ENCODE measurements at places on chromosomes 6 and 20. TPM values are rescaled to one million over a fixed set of nuclear protein-coding genes. Genes with fewer than 3 reads are reported as not detected.

DNA sequence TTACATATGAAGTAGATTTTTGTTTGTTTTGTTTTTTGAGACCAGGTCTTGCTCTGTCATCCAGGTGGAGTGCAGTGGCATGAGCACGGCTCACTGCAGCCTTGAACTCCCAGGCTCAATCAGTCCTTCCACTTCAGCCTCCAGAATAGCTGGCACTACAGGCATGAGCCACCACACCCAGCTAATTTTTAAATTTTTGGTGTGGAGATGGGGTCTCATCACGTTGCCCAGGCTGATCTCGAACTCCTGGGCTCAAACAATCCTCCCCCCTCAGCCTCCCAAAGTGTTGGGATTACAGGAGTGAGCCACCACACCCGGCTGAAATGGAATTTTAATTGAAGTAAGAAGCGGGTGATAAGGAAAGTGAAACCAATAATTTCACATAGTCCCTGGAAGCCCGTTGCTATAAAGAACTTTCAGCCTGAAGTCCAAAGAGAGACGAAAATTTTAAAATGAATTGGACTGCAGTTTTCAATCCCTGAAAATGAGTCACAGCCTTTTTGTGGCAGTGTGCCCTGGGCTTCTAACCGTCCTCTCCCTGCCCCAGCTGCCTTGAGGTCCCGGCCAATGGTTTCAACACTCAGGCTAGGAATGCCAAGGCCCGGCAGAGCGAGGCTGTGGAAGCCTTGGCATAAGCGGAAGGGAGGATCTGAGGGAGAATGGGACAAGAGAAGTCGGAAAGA, 757 bp downstream of the RAET1E start:
- H3K27ac ChIP-seq, result no peak overlapping the region
- H3K4me1 ChIP-seq, result peaks cover 20% of the 10 kb centered on the region
- DNase-seq, result no peak
- H3K27me3 ChIP-seq, result no peaks in the 10 kb centered on the region

DNA sequence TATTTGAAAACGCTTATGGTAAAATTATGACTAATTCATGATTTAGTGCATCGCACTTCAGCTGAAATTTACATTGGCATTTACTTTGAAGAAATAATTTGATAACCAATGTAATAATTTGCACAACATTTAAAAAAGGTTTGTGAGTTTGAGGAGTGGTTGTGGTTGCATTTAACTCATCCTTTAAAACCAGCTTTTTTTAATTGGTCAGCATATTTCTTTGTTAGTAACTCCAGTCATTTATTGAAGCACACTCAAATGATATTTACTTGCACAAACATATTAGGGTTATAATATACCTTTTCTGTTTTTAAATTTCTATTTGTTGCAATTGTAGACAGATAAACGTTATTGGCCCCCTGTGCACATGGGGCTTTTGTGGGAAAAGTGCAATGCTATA, 78.1 kb upstream of the AHI1 start:
- no peaks in the 10 kb centered on the region for H3K27me3 ChIP-seq
- no peaks in the 10 kb centered on the region for H3K4me1 ChIP-seq
- H3K36me3 ChIP-seq, result no peaks in the 10 kb centered on the region
- no peak overlapping the region for H3K27ac ChIP-seq

DNA sequence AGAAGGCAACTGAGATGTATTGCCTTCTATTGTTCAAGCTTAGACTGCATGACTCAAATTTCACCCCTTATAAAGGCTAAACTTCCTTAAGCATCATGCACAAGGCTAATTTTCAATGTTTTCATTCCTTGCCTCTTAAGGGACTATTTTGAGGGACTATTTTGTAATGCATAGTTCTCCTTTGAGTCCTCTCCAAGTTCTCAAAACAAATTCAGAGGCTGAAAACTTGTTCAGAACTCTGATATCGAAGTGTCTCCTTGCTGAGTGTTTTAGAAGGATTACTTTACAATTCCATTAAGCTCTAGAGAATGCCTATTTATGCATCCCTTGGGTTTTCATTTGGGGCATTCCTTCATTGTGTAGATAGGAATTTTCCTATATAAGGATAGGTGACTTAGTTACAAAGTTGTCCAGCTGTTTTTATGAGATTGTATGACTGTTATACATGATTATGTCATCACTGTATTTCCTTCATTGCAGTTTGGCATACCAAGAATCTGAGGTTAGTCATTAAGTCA, 41.7 kb downstream of the COL19A1 start:
- no peak overlapping the region for H3K27ac ChIP-seq
- no peaks in the 10 kb centered on the region for H3K4me1 ChIP-seq
- no peak for DNase-seq
- H3K27me3 ChIP-seq, result no peaks in the 10 kb centered on the region
- H3K4me3 ChIP-seq, result no peak overlapping the region
- H3K36me3 ChIP-seq, result no peaks in the 10 kb centered on the region

HFE gene
- 0.08 TPM for total RNA-seq

OR5V1 gene
- not detected for total RNA-seq

DNA sequence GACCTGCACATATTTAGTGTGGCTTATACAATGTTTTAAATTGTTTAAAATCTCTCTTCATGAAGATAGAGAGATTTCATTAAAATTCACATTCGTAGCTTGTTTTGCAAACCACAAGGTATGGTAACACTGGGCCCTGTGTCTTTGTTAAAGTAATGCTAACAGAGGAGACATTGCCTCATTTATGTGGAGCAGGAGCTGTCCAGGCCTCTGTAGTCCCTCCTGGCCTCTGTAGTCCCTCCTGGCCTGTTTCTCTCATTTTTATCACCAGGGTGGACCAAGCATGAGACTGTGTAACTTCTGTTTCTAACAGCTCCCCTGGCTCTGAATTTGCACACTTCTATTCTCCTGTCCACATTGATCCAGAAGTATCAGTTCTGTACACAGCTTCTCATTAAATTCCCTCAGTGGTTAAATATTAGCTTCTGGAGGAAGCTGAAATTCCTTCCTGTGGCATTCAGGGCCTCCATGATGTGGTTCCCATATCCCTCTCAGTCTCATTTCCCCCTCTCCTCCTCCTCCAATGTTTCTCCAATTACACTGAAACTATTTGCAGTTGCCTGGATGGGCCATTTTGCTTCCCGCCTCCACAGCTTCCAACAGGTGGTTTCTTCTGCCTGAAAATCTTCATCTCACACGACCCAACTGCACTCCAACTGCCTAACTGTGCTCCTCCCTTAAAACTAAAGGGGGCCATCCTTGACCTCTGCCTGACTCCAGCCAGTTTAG, 340.4 kb downstream of the SYNE1 start:
- H3K27me3 ChIP-seq, result no peaks in the 10 kb centered on the region
- no peak for DNase-seq
- H3K4me3 ChIP-seq, result no peak overlapping the region

NT5DC1 gene
- 24.2 TPM for total RNA-seq

GRCh38 chr6:106413016-106413415, 52.5 kb downstream of the CRYBG1 start:
- no peaks in the 10 kb centered on the region for H3K36me3 ChIP-seq
- no peak overlapping the region for H3K4me3 ChIP-seq
- no peaks in the 10 kb centered on the region for H3K4me1 ChIP-seq
- no peak overlapping the region for H3K27ac ChIP-seq
- DNase-seq, result no peak
- no peaks in the 10 kb centered on the region for H3K27me3 ChIP-seq

DNA sequence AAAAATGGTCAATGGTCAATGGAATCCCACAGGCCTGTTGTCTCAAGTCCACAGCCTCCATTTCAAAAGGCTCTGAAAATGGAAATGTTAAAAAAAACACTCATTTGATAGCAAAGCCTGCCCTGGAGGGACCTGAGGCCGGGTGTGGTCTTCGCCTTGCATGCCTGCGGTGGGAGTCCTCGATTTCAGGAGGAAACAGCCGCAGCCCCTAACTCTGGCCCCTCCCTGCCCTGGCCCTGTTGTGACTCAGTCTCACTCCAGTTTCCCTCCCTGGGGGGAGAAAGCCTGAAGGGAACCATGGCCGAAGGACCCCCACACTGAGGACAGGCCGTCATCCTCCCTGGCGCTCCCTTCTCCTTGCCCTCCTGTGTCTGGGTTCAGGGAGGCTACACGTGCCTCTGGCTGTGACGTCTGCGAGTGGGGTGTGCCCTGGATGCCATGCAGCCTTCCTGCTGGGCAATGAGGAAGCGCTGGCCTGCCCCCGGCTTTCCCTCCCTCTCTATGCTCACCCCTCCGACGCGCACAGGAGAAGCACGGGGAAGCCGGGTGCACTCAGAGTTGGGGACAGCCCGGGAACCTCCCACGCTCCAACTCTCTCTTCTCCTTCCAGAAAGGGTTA, 9.2 kb downstream of the BHLHE23 start:
- H3K4me1 ChIP-seq, result peaks cover 3% of the 10 kb centered on the region
- DNase-seq, result no peak

- H3K4me3 ChIP-seq, result no peak overlapping the region
- H3K27ac ChIP-seq, result no peak overlapping the region
- no peaks in the 10 kb centered on the region for H3K4me1 ChIP-seq
- no peaks in the 10 kb centered on the region for H3K27me3 ChIP-seq
- DNase-seq, result no peak
Measured at GRCh38 chr20:21681234-21681921, 24.1 kb upstream of the PAX1 start.
